ENCODE measurements at places on chromosomes 7 and 10.

- no peak for DNase-seq
Observed at GRCh38 chr7:41975849-41976248, 261.2 kb downstream of the GLI3 start.

- no peak for DNase-seq
Observed at GRCh38 chr7:151113344-151114150, 27.3 kb downstream of the AGAP3 start.

GRCh38 chr7:99094401-99094800 lies 49.5 kb downstream of the SMURF1 start:
- no peak for DNase-seq

DNA sequence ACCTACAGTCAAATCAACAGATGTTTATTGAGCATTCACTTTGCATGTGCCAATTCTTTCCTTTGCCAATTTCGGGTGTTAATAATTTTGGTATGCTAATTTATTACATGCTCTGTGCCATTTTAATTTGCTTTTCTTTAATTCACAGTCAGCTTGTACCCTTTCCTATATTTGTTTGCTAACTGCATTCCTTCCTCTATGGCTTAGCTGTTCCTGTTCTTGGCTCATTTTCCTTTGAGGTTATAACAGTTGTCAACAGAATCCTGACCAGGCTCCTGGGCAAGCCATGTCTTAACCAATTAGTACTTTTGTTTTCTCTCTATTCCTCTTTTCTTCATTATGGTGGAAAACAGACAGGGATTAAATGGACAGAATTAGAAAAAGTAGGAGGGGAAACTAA lies 73.6 kb upstream of the RPA3 start:
- no peak for DNase-seq

- no peak for DNase-seq
Observed at GRCh38 chr10:118798231-118798662, 43.5 kb upstream of the CACUL1 start.

DNA sequence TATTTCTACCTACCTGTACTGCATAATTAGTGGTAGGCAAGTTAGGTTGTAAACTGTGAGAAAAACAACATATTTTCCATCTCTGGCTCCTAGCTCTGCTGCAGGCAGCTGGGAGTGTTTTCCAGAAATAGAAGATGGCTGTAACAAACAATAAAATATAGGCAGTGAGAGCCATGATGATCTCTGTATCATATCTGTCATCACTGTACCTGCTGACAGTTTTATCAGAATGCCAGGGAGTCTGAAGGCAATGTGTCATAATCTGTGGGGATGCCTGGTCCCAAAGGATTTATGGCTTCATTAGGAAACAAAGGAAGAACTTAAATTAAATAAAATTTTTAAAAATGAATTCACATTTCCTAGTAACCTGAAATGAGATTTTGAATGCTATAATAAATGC lies 160.9 kb upstream of the SMIM30 start:
- no peak for DNase-seq

- DNase-seq: peak; percentile 37
Observed at GRCh38 chr7:101743995-101744360, 73.4 kb upstream of the CUX1 start.

- no peak for DNase-seq
Observed at GRCh38 chr10:111747751-111748150, 435.8 kb downstream of the GPAM start.

DNA sequence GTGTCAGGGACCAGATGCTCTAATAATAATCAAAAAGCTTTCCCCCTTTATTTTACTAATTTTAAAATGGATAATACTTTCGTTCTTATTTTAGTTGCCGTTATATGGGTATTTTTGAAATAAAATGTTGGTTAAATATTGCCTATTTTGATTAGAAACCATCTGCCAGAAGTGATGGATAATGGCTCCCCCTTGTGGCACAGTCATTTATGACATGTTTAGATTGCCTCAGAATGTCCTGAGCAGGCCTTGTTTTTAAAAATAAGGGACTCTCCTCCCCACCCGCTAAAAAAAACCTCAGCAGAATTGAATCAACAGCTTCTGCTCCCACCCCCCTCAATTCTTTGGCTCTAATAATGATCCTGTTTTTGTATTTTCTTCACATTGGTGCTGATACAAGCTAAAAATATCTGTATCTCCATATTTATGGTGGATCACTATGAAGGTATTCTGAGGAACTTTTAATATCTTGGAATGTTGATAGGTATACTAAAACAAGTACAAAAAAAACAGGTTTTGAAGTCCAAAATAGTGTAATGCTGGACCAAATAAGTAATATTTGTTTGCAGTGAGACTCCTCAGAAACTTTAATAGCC lies 38.8 kb downstream of the TMEM60 start:
- DNase-seq: peak; percentile 82

DNA sequence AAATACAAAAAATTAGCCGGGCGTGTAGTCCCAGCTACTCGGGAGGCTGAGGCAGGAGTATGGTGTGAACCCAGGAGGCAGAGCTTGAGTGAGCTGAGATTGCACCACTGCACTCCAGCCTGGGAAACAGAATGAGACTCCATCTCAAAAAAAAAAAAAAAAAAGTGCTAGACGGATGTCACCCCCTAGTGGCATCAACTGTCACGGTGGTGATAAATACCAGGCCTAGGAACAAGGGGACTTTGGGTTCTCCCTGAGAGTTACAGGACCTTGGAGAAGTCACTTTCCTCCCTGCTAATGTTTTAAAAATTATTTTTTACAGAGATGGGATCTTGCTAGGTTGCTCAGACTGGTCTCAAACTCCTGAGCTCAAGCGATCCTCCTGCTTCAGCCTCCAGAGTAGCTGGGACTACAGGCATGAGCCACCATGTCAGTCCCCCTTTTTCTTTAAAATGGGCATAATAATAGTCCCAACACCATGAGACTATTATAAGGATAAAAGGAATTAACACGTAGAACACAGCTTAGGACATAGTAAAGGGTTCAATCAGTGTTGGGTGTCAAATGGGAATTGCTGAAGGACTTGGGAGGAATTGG lies 2.6 kb upstream of the TMEM130 start:
- peak; percentile 50 for DNase-seq

- DNase-seq: no peak
Observed at GRCh38 chr7:107632492-107632865, 28.1 kb upstream of the SLC26A4 start.

DNA sequence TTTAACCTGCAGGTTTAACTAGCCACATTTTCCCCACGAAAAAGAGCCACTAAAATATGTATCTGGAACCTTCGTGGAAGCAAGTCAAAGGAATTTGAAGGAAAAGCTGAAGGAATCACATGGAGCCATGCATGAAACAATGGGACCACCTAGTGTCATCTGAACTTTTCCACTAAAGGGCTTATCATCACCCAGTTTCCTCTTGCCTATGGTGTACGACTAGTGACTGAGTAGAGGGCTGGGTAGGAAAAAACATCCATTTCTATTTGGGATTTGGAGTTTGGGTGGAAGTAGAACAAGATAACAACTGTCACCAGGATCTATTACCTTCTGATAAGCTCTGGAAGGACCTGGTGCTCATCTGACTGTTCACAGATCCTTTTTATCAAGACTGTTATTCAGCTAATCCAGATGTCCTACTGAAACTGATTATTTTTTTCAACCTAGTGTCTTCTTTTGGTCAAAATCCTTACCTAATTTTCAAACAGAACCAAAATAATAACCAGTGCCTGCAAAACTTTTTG lies 153.2 kb upstream of the COL1A2 start:
- DNase-seq: no peak
